WTC11 (cell line): ENCODE measurements at places on chromosomes 13 and 19. TPM values are rescaled to one million over a fixed set of nuclear protein-coding genes. Genes with fewer than 3 reads are reported as not detected.

DNA sequence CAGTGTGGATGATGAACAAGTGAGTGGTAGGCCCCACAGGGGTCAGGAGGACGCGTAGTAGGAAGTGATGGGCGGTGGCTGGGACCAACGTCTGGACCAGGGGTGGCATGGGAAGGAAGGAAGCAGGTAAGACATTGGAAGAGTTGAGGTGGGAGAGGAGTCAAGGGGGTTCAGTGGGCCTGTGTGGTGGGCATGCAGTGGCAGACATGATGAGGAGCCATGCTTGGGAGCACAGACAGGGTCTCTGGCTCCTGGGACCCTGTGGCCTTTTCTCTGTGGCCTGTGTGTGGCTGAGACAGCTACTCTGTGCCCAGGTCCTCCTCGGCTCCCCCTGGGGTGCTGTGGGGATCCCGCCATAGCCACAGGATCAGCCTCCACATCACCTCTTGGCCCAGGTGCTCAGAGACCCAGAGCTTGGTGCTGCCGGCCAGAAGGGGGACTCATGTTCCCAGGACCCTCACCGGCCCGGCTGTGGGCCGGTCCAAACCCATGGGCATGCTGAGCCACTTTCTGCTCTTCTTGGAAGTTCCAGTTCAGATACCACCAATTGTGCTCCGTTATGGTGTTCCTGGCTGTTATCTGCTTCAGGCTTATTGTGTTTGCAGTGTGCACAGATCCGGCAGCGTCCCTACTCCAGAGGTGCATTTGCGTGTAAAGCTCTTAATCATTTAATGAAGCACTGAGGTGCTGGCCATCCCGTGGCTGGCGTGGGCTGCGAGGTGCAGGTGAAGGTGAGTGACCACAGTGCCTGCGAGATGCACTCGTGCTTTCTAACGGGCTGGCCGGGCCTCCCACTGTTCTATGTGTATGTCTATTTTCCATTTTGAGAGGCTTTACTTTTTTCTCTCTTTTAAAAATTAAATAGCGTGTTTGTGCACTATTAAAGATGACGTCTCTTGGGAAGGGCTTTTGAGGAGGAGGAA is 147.9 kb downstream of the TEX29 start:
- H3K4me3 ChIP-seq = no peak overlapping the region
- H3K36me3 ChIP-seq = no peaks in the 10 kb centered on the region
- no peaks in the 10 kb centered on the region for H3K27me3 ChIP-seq
- DNase-seq = no peak
- no peaks in the 10 kb centered on the region for H3K4me1 ChIP-seq
- no peak overlapping the region for H3K27ac ChIP-seq

DNA sequence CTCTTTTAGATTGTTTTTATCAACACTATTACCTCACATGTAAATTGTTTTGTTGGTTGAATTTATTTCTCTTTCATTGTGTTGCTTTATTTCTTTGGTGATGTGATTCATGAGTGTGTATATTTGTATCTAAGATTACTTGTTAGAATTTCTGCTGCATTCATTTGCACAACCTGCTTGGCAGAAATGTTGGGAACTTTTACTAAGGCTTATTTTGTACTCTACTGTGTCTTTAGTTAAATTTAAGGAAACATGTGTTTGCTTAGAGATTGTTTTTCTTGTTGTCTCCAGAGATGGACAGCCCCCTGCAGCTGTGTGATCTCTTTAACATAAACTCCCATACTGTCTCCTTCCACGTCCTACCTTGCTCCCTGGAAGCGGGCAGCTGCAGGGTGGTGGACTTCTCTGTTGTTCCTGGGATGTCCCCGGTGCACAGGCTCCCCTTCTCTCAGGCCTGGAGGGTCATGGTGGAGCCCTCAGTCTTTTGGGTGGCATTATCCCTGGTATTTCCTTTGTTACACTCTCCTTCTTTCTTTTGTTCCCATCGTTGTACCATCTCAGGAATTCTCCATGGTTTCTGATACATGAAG is 212.0 kb upstream of the SPRY2 start:
- no peak for DNase-seq
- H3K4me1 ChIP-seq = peaks cover 23% of the 10 kb centered on the region
- no peaks in the 10 kb centered on the region for H3K36me3 ChIP-seq

USPL1 gene
- total RNA-seq = 14.3 to 15.9 TPM (median 15.4 TPM) in 3 replicates

DNA sequence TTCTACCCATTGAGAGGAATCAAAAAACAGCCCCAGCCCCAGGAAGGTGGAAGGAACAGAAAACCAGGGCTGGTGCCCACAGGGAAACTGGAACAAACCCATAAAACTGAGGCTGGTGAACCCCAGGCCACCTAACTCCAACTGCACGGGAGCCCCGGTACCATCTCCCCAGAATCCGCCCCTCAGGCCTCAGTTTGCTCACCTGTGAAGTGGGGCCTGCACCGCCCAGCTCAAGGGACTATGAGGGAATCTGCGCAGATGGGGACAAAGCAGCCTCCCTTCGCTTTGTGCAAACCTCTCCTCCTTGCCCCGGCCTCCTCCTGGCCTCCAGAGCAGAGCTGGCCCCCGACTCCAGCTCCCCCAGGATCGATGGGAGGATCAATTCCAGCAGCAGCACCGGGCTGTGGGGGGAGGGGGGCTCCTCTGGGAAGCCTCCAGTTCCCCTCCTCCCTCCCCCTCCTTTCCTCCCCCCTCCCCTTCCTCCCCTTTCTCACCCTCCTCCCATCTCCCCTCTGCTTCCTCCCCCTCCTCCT is 9.1 kb upstream of the ONECUT3 start:
- peaks cover 96% of the 10 kb centered on the region for H3K27me3 ChIP-seq
- DNase-seq = no peak
- no peaks in the 10 kb centered on the region for H3K36me3 ChIP-seq
- no peak overlapping the region for H3K27ac ChIP-seq

DNA sequence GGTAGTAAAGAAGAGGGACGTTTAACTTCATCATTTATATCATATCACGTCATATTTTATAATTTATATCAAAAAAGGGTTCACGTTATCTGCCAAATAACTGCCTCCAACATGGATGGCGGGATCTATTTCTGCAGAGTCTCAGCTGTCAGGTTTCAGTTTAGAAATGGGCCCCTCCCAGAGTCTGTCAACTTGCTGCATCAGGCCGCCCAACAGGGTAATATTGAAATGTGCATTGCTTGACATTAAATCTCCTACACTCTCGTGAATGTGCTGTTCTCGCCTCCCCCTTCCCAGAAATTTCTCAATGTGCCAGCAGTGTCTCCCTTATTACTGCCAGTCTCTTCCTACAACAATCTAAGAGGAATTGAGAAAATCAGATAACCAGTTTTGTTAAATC is 96.9 kb downstream of the TRPC4 start:
- no peak overlapping the region for H3K27ac ChIP-seq
- H3K27me3 ChIP-seq = no peaks in the 10 kb centered on the region
- no peaks in the 10 kb centered on the region for H3K36me3 ChIP-seq
- H3K4me1 ChIP-seq = 0 out of 2 replicates have a peak, but pooled peaks cover 3% of the 10 kb centered on the region
- no peak for DNase-seq

DNA sequence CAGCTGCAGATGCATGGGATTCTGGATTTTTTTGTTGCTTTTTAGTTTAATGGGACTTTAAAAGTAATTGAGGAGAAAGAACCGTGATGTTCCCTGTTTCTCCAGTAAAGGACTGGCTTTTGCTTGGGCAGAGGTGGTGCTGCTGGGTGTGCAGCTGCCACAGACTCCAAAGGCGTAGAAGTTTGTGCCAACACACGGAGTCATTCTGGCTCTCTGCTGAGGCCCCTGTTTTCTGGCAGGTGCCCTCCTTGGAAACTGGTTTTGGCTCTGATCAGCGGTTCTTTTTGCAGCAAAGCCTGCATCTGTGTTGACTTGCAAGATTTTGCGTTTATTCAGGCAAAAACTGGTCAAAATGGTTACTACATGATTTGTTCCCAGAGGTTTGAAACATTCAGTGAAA is 16.0 kb upstream of the QTRT1 start:
- H3K36me3 ChIP-seq = peaks cover 85% of the 10 kb centered on the region
- no peaks in the 10 kb centered on the region for H3K27me3 ChIP-seq
- H3K4me3 ChIP-seq = no peak overlapping the region
- DNase-seq = no peak

- H3K27me3 ChIP-seq = no peaks in the 10 kb centered on the region
- H3K36me3 ChIP-seq = no peaks in the 10 kb centered on the region
- DNase-seq = no peak
- no peak overlapping the region for H3K27ac ChIP-seq
- H3K4me1 ChIP-seq = peaks cover 32% of the 10 kb centered on the region
Observed at GRCh38 chr19:5333581-5334365, 6.8 kb downstream of the PTPRS start.

IGFL3 gene
- total RNA-seq = not detected in 3 replicates

DNA sequence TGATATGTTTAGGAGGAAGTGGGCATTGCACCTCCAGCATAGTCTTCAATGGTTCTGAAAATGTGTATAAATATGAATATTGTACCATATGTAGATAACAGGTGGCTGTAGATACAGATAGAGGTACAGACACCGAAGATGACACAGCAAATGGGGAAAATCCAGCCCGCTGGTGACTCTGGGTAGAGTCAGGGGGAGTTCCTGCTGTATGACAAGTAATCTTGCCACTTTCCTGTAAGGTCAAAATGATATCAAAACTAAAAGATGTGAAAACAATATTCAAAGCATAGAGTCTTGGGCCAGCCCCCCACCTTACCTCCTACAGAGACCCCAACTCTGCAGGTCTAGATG is 17.8 kb downstream of the C2CD4C start:
- peaks cover 7% of the 10 kb centered on the region for H3K27me3 ChIP-seq
- H3K4me3 ChIP-seq = no peak overlapping the region
- no peak for DNase-seq
- H3K4me1 ChIP-seq = peaks cover 14% of the 10 kb centered on the region

- peaks cover 21% of the 10 kb centered on the region for H3K4me1 ChIP-seq
- no peak for DNase-seq
- no peak overlapping the region for H3K4me3 ChIP-seq
- H3K36me3 ChIP-seq = peaks cover 14% of the 10 kb centered on the region
- H3K27me3 ChIP-seq = no peaks in the 10 kb centered on the region
- no peak overlapping the region for H3K27ac ChIP-seq
Observed at GRCh38 chr13:80577285-80577684, 236.4 kb upstream of the SPRY2 start.

GRCh38 chr13:55410398-55411330 is 1730.1 kb upstream of the PRR20A start:
- no peaks in the 10 kb centered on the region for H3K36me3 ChIP-seq
- H3K27me3 ChIP-seq = no peaks in the 10 kb centered on the region
- no peak overlapping the region for H3K4me3 ChIP-seq
- H3K4me1 ChIP-seq = peaks cover 36% of the 10 kb centered on the region
- H3K27ac ChIP-seq = no peak overlapping the region
- no peak for DNase-seq

- no peaks in the 10 kb centered on the region for H3K27me3 ChIP-seq
- peaks cover 13% of the 10 kb centered on the region for H3K4me1 ChIP-seq
- no peaks in the 10 kb centered on the region for H3K36me3 ChIP-seq
- no peak overlapping the region for H3K4me3 ChIP-seq
- no peak for DNase-seq
- no peak overlapping the region for H3K27ac ChIP-seq
Observed at GRCh38 chr19:30602661-30603350, 230.6 kb downstream of the ZNF536 start.
